ENCODE measurements at places on chromosomes 16 and 17.
A peak's percentile ranks its signal among the peaks of the same experiment; 100 is the strongest.

- peak; percentile 47 for DNase-seq
Measured at GRCh38 chr17:19940722-19941464, 36.7 kb downstream of the AKAP10 start.

GRCh38 chr16:306911-307370, 24.0 kb downstream of the PDIA2 start:
- no peak for DNase-seq

GRCh38 chr17:60315650-60316049, 76.3 kb downstream of the USP32 start:
- peak; percentile 19 for DNase-seq

GRCh38 chr17:1360975-1361374, 39.0 kb downstream of the YWHAE start:
- DNase-seq, result no peak

DNA sequence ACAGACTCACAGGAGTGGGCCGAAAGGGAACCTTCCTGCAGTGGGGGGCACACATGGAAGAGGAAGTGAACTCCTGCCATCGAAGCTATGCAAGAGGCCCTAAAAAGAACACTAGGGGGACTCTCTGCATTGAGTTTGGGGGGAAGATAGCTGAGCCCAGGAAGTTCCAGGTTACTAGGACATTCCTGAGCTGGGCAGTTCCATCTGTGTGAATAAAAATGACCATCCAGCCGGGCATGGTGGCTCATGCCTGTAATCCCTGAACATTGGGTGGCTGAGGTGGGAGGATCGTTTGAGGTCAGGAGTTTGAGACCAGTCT, 211.8 kb downstream of the ZNF423 start:
- peak; percentile 1 for DNase-seq

GRCh38 chr17:12097326-12097725, 76.6 kb downstream of the MAP2K4 start:
- no peak for DNase-seq

All from ELR (cell line).